ENCODE measurements at places on chromosomes 3 and 15.

GRCh38 chr15:74302821-74303359 lies 64.6 kb downstream of the CYP11A1 start:
- no peak for DNase-seq

DNA sequence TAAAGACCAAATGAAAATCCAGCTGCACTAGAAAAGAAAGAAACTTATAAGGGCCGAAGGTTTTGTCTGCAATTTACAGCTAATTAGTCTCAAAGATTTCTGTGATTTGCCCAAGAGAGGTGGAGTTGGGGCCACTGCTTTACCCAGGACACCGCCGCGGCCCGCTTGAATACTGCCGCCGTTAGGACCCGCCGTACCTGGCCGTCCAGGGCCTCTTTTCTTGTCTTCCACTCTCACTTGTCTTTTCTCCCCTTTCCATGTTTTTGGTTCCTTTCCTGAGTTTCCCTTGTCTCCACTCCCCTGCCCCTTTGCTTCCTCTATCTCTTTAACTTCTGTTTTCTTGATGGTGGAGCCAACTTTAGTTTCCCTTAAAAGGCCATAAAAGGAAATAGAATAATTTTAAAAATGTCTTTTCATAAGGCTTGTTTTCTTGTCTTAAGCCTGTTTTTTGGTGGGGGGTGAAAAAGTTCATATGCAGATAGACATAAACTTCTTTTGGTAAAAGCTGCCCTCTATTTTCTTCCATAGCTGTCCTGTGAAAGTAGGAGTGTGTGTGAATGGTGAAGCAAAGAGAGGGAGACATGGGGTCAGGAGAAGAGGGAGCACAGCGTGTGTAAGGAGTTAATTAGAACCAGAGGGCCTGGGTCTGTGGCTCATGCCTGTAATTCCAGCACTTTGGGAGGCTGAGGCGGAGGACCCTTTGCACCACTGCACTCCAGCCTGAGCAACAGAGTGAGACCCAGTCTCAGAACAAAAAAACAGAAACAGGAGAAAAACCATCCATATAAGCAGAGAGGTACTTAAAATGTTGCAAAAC lies 16.0 kb upstream of the CCNL1 start:
- DNase-seq: no peak

DNA sequence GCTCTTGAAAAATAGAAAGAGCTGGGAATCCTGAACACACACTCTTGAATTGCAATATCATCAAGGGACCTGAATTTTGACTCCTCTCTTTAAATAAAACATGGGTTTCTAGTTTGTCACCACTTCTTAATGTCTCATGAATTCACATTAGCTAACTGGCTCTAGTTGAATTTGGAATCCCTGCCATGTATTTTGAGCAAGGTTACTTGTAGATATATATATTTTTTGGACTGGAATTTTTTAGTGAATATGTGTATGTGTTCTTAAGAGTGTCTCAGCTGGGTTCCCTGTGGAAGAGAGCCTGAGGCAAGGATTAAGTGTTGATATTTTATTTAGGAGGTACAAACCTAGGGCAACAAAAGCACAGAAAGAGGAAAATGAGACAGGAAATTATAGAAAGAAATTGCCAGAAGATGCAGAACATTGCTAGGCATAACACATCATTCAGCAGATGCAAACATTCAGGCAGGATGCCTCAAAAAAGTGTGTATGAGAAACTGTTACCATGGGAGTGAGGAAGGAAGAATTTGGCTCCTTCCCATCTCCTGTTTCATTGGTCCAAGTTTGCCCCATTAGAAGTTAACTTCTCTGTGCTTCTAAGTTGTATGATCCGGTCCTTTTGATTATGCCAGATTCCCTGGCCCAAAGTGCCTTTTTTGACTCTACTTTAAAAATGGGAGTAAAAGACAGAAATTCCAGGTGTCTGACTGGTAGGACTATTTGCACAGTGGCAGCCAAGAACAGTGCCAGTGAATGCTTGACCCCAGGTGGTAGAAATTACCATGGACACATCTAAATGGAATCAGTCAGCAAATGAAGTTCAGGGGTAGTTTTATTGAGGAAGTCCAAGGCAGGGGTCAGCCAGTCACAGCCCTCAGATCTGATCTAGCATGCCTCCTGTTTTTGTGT lies 253.7 kb upstream of the TGFBR2 start:
- DNase-seq: no peak

GRCh38 chr3:158093526-158093925 lies 12.7 kb downstream of the SHOX2 start:
- no peak for DNase-seq

DNA sequence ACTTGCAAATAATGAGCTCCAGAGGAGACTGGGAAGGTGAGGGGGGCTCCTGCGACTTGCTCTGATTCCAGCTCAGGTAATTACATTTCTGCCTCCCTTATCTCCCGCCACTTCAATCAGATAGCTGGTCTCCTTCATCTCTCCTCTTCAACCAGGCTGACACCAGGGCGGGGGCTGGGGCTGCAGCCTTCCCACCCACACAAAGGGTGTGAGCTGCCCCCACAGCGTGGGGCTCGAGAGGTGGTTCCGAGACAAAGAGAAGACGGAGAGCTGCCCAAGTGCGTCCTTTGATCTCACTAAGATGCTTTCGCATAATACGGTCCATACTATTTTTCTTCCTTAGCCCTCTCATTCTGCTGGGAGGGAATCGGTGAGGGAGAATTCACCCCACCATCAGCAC lies 139.7 kb downstream of the NSMCE3 start:
- no peak for DNase-seq

DNA sequence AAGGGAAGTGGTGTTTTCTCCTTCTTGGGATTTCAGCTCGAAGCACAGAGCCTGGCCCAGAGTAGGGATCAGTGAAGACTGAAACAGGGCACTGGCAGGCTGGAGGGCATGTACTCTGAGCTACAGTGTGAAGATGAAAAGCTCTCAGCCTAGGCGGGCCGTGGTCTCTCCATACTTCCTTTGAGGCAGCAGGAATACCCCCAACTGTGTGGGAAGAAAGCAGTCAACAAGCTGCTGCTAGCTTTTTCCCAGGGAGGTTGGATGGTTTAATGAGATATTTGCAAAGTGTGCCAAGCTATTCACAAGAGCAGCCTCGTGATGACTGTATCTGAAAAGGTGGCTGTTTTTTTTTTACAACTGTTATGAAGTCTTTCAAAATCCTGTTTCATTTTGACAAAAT lies 47.2 kb downstream of the NMNAT3 start:
- DNase-seq: no peak

DNA sequence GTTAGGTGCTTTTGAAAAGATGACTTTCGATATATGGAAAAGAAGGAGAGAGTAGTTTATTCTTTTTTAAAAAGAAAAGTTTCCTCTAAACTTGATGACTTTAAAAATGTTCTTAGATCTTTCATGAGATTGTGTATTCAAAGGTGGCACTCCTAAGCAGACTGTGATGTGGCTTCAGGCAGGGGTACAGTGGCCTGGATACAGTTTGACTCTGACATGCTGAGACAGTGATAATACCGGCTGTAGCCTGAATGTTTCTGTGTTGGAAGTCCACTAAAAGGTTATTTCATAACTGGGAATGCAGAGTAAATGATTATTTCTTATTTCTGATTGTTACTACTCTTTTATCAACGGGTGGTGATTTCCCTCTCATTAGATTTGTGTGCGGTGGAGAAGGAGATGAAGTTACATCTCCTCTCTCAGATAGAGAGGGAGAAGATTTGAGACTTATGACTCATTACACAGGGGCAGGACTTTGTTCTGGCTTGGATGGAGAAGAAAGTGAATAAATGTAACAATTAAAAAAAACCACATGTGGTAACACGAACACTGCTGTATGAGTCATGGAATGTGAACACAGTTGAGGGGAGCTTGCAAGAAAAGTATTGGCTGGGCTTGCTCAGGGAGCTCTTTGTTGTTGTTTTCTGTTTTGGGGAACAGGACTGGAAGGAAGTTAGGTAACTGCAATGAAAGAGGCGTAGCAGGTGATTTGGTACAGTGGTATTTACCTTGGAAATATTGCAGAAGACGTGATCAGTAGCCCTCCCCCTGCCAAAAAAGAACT lies 21.6 kb downstream of the SPTSSB start:
- DNase-seq: no peak

GRCh38 chr15:66757521-66757920 lies 55.5 kb downstream of the SMAD6 start:
- DNase-seq: no peak

DNA sequence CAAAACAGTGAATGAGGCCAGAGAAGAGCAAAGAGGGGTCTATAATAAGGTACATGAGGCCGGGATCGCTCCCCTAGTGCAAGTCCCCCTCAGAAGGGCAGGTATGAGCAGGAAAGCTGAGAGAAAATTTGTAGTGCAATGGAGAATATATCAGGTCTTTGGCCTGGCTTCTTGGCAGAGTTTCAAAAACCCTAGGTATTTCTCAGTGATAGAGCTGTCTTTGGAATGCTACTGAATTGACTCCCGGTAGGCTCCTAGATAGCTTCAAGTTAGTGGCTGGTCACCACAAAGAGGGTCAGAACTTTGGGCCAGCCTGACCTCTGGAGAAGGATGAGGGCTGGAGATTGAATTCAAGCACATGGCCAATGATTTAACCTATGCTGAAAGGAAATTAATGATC lies 30.6 kb upstream of the OXTR start:
- DNase-seq: no peak

- no peak for DNase-seq
Measured at GRCh38 chr3:121999931-122000330, 22.1 kb downstream of the ILDR1 start.

Measured in urinary bladder (tissue), 4 donors.